ENCODE measurements at places on chromosomes 6 and 20.

GRCh38 chr6:130752267-130752666 lies 74.9 kb upstream of the SMLR1 start:
- DNase-seq = no peak

DNA sequence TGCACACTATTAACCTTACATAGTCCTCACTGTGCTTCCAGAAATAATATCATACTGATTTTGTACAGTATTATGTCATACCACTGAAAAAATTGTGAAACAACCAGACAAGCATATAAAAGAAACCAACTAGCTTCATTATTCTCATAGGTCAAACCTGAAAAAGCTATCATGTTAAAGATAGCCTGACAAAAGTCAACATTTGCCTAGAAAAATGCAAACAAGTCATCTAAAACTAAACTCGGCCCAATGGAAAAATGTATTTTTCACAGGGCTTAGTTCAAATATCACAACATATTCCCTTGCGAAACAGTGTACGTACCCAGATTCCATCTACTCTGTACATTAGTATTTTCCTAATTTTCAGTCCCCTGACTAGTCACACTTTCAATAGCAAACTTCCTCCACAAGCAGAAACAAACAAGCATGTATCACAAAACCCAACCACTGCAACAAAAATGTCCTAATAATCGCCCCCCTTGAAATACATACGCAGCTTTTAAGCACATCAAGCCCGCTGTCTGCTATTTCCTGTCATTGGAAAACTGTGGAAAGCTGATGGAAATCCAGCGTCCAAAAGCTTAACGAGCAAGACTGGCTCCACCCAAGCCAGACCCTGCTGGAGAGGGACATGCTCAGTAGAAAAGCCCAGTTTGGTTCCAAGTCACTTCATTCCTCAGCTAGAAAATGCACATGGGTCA lies 93.1 kb downstream of the EPB41L2 start:
- no peak for DNase-seq

- DNase-seq = no peak
Measured at GRCh38 chr6:47106721-47107197, 64.6 kb upstream of the ADGRF1 start.

- DNase-seq = no peak
Measured at GRCh38 chr6:85714893-85715530, 72.3 kb upstream of the SYNCRIP start.

GRCh38 chr6:29828471-29828797 lies 809 bp downstream of the HLA-G start:
- DNase-seq = no peak

DNA sequence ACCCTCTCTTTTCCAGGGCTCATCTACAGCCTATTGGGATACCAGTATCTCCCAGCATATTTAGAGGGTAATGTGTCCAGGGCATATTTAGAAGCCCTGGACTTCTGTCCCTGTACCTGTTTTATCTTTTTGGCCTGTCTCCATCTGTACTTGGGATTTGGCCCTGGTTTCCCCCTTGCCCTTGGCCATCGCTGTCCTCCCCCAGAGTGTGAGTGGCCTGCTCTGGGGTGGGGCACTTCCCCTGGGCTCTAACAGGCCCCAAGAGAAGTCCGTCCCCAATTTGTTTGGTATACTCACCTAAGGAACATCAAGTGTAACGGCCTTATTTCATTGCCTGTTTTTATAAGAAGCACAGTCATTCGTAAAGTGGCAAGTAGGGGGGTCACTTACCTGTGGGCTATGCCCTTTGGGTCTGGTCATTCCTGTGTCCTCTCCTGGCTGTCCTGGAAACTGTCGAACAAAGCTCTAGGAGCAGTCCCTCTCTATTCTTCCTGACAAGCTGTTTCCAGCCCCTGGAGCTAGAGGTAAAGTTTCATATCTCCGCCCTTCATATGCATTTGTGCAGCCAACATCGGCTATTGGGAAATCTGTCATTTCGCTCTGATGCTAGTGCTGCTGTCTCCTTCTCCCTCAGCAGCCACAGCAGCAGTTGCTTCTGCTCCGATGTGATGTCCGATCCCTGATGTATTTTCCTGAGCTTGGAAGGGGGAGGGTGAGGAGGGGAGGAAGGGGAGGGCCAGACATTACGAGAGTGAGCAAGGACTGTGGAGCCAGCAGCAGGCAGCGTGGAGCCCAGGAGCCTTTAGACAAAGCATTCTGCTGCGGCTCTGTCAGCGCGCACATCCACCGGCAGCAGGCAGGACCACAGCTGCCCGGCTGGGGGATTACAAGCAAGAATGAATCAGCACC lies 83.4 kb downstream of the TCP11 start:
- DNase-seq = no peak

DNA sequence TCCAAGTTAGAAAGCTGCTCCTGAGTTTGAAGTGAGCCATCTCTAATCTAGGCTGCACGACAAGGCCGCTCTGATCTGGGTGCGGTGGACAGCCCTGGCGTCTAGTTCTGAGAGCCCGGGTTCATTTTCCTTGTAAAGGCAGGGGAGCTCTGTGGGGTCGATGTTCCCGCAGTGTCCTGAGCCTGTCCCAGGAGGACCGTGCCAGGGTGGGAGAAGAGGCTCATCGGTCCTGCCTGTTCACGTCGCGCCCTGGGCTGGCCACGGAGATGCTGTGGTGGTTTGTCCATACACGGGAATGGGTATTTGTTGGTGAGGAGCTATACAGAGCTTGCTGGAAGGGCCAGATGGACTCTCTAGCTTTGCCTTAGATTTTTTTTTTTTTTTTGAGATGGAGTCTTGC lies 27.0 kb downstream of the PSMG4 start:
- no peak for DNase-seq

DNA sequence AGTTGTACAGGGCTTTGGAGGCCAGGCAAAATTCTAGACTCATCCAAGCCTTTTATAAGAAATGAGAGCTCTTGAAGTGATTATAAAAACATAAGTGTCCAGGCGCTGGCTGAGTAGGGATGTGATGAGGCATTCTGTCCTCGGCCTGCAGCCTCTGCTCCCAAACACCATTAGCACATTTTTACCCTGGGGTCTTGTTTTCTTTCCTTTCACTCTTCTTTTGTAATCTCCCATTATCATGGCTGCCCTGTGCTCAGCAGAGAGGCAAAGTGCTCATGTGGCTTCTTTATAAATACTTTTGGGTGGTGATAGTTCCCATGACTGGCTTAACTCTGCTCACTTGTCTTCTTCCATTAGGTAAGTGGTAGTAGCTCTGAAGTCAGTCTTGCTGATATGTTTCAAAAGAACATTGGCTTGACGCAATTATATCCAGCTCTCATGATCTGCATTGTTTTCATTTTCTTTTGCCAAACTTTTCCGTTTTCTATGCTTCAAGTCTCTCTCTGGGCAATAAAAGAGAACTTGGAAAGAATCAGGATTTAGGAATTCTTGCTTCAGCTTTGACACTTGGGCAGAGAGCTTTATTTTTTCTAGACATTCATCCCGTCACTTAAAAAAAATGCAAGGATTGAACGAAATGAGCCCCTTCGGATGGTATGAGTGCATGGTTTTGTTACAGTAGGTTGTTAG lies 61.1 kb downstream of the CAP2 start:
- no peak for DNase-seq

All from GM13977 (cell line).